Bladder microvascular endothelial cell (primary cell): ENCODE measurements at places on chromosomes 12 and 14. TPM values are rescaled to one million over a fixed set of nuclear protein-coding genes. Genes with fewer than 3 reads are reported as not detected.

Gene SPX
- 0.06 and 0.16 TPM in 2 replicates for total RNA-seq

Gene GNG2
- total RNA-seq, result 1.5 and 4.0 TPM in 2 replicates

Gene ZC2HC1C
- 0.49 and 0.63 TPM in 2 replicates for total RNA-seq

Gene TMEM30B
- under 0.01 and 0.19 TPM in 2 replicates for total RNA-seq

Gene SLC4A8
- 0.97 and 2.1 TPM in 2 replicates for total RNA-seq

Gene RNASE4
- 4.0 and 9.3 TPM in 2 replicates for total RNA-seq

Gene TAS2R14
- 1.3 and 4.2 TPM in 2 replicates for total RNA-seq

Gene TBC1D30
- total RNA-seq, result 7.8 and 12.0 TPM in 2 replicates

Gene P2RX2
- total RNA-seq, result not detected in 2 replicates

Gene MYO1H
- total RNA-seq, result not detected in 2 replicates

Gene LTBP2
- total RNA-seq, result 114 and 133 TPM in 2 replicates

Gene RAB21
- 5.5 and 45.6 TPM in 2 replicates for total RNA-seq

Gene HHIPL1
- 1.9 and 3.7 TPM in 2 replicates for total RNA-seq

Gene TAS2R30
- 1.3 and 12.6 TPM in 2 replicates for total RNA-seq

Gene MAP4K5
- total RNA-seq, result 29.6 and 50.7 TPM in 2 replicates

Gene TSPAN19
- 0.19 TPM in 1 of 2 replicates, not detected in the other for total RNA-seq

Gene CCDC197
- not detected in 2 replicates for total RNA-seq

Gene TAS2R50
- 1.1 and 9.0 TPM in 2 replicates for total RNA-seq

Gene PLEKHG7
- total RNA-seq, result not detected in 2 replicates

Gene ZNF891
- 0.32 and 1.3 TPM in 2 replicates for total RNA-seq

Gene OVCH1
- total RNA-seq, result not detected in 2 replicates

Gene PTHLH
- 0.25 TPM in 1 of 2 replicates, not detected in the other for total RNA-seq

Gene PHLDA1
- 18.1 and 31.0 TPM in 2 replicates for total RNA-seq

Gene CCDC38
- total RNA-seq, result under 0.01 TPM in 1 of 2 replicates, not detected in the other

Gene BMAL2
- 21.5 and 48.1 TPM in 2 replicates for total RNA-seq

Gene AQP6
- total RNA-seq, result not detected in 2 replicates
